Activated CD8-positive, alpha-beta memory T cell treated with anti-CD3 and anti-CD28 coated beads, Interleukin-2, amount 10 ng/mL, durations not matched to agents 7 days and 5 days (primary cell): ENCODE measurements at places on chromosomes 6 and 20. TPM values are rescaled to one million over a fixed set of nuclear protein-coding genes. Genes with fewer than 3 reads are reported as not detected.
A peak's percentile ranks its signal among the peaks of the same experiment; 100 is the strongest.

GRCh38 chr20:50776122-50776817 is 18.6 kb upstream of the BCAS4 start:
- no peak for DNase-seq

GRCh38 chr6:747921-748320 is 55.0 kb upstream of the EXOC2 start:
- no peak for DNase-seq

- DNase-seq: no peak
Observed at GRCh38 chr6:66662721-66663507, 955.9 kb upstream of the EYS start.

DNA sequence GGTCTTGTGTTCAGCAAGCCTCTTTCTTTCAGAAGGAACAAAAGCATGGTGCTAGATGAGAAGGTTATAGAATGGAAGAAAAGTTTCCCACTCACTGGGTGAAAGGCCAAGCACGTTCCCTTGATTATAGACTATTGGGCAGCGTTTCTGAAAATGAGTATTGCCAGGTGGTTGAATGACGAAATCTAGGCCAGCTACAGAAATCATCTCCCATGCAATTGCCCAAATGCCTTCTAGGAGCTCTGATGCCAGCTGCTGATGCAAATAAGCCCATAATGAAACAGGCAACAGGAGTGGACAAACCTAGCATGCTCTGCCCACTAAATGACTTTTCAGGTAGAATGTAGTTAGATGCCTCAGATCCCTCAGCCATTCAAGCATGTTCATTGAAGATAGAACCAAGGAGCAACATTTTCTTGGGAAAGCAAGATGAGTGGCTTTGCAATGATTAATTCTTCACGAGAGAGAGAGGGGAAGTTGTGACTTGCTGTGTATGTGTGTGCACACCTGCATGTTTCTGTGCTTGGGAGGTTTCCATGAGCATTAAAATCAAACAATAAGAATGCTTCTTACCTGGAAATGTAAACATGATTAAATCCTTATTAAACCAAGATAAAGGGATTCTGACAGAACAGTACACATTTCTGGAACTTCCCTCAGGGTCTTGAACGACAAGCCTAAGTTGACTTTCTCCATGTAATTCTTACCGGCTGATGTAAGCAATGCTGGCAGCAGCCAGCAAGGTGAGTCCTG is 43.6 kb downstream of the ADTRP start:
- DNase-seq: no peak

DNA sequence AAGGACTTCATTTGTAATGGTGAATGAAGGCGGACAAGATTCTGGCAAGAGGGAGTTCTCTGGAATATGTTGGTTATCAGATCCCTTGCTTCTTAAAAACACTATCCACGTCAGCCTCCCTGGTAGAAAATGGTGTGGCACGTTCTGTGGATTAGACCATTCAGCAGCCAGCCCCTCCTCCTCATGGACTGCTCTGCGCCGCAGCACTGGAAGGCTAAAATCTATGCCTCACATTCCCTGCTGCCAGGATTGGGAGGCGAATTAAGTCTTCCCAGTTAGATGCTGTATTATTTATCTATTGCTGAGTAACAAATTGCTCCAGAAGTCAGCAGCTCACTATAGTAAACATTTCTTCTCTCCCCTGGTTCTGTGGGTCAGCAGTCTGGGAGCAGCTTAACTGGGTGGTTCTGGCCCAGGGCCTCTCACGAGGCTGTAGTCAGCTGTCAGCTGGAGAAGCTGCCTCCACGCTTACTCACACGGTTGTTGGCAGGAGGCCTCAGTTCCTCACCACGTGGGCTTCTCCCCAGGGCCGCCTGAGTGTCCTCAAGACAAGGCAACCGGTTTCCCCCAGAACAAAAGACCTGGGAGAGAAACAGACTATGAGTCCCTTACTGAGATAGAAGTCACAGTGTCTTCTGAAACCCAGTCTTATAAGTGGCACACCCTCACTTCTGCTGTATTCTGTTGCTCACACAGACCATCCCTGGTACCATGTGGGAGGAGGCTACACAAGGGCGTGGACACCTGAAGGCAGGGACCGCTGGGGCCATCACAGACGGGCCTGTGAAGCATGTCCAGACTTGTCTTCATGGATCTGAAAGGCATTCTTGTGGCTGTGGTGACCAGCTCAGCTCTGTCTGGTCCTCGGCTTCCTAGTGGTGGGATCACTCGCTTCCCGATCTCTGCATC is 101.0 kb downstream of the NRN1 start:
- no peak for DNase-seq

DNA sequence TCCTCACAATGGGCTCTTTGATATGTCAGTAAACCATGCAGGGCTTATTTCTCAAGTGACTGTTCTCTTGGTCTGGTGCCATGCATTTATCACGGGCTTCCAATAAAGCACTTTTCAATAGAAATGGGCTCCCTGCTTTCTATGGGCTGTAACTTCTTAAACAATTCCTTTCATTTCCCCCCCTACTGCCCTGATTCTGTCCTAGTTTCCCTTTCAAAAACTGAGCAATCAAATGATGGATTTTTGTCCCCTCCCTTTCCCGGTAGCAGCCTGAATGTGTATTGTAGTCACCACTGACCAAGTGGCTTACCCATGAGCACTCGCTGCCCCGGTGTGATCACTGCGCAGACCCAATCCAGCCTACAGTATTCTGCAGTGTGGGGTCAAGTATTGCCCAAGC is 13.9 kb downstream of the RPS10 start:
- no peak for DNase-seq

GRCh38 chr6:74197310-74197709 is 501.3 kb downstream of the CD109 start:
- no peak for DNase-seq

DNA sequence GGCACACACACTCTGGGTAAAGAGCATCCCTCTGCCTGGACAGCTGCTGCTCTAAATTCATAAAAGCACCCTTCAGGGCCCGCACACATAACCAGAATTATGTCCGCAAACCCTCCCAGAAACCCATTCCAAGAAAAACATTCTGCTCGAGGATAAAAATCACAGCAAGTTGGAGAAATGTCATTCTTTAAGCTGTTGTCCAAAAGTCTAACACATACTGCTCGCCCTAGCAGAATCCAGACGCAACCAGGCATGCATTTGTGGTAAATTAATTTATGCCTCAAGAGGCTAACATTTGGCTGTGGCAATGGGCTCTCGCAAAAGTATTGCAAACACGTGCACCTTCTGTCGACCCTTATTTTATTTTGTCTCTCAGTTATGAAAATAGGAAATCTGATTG is 116.1 kb upstream of the INSM1 start:
- no peak for DNase-seq

- no peak for DNase-seq
Observed at GRCh38 chr6:86122086-86122485, 479.4 kb upstream of the SYNCRIP start.

GRCh38 chr6:31965700-31966099 is 6.2 kb downstream of the DXO start:
- no peak for DNase-seq

DNA sequence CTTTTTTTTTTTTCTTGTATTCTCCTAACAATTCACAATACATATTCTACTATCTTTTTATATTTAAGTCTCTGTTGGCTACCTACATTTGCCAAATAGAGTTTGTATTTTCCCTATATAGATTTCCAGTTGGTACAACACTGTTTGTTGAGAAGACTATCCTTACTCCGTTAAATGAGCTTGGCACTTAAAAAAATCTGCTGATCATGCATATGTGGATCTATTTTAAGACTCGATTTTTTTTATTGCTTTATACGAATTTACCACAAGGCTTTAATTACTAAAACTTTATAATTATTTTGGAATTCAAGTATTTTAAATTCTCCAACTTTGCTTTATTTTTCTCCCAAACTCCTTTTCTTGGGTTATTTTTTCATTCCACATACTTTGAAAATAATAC is 855.6 kb downstream of the C6orf118 start:
- DNase-seq: no peak

DNA sequence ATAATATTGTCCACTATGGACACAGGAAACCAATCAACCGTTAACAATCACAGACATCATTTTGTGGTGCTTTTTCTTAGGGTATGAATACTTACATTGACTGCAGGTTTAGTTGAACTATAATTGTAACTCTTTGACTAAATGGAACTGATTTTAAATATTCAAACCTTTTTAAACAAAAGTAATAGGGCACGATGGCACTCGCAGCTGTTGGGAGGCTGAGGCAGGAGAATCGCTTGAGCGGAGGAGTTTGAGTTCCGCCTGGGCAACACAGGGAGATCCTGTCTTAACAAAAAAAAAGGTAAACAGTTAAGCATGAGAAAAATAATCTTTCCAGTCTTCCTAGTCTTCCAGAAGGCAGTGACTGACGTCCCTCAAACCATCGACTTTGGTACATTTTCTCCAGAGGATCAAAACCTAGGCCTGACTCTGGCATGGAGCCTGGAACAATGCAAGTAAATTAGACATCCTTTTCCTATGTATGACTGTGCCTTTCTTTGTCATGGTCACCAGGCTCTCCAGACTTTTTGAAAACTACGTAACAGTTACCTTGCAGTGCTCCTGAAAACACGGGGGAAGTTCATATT is 16.6 kb upstream of the PRDM13 start:
- DNase-seq: no peak

GRCh38 chr20:40724566-40724965 is 35.5 kb upstream of the MAFB start:
- DNase-seq: no peak

GRCh38 chr6:158150701-158151100 is 17.4 kb downstream of the SERAC1 start:
- no peak for DNase-seq

GRCh38 chr20:57388953-57389694 is 2.1 kb upstream of the RBM38 start:
- DNase-seq: peak; percentile 67

DNA sequence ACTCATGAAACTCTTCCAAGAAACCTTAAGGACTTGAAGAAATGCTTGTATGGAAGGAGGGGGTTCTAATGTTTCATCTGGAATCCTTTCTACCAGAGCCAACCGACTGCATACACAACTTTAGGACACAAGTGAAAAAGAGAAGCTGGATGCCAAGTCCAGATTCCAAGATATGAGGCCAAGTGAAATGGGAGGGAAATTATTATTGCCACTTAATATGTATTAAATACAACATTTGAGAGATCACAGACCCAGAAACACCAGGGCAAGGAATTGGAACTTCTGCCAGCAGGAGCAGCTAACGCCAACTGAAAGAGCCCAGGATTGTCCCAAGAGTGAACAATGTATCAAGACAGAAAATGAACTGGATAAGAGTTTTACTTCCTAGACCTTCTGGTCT is 144.2 kb downstream of the ARHGAP18 start:
- DNase-seq: no peak

DNA sequence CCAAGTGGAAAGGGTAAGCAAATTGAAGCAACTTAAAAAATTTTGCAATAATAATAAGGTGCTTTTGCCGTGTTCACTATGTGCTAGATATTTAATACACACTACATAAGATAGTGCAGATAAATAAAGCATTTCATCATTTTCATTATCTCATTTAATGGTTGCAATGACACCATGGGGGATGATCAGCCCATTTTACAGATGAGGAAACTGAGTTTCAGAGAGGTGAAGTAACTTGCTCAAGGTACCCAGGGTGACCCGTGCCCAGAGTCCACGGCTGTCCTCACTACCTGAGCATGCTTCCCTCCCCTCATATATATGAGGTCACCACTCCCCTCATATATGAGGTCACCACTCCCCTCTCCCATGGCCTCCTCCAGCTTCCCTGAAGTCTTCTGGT is 7.5 kb upstream of the KCNK5 start:
- DNase-seq: no peak

- no peak for DNase-seq
Observed at GRCh38 chr20:12434672-12435071, 517.0 kb downstream of the BTBD3 start.

GRCh38 chr6:139262519-139263300 is 29.1 kb downstream of the TXLNB start:
- DNase-seq: no peak

The WFDC12 gene
- not detected for total RNA-seq

The WFDC2 gene
- total RNA-seq: not detected

The LY6G6C gene
- not detected for total RNA-seq

The HLA-DQA1 gene
- total RNA-seq: 74.4 TPM

The PGM3 gene
- total RNA-seq: 14.7 TPM

The RIPOR3 gene
- total RNA-seq: not detected

The XKR7 gene
- total RNA-seq: not detected

The SIRPD gene
- 0.19 TPM for total RNA-seq

The LINC00237 gene
- total RNA-seq: 0.35 TPM

The UNC93A gene
- total RNA-seq: not detected
